ENCODE measurements at places on chromosomes 11 and 22. TPM values are rescaled to one million over a fixed set of nuclear protein-coding genes. Genes with fewer than 3 reads are reported as not detected.
A peak's percentile ranks its signal among the peaks of the same experiment; 100 is the strongest.

The MRPL49 gene
- total RNA-seq = 22.8 TPM

The ZBTB16 gene
- 30.1 TPM for total RNA-seq

The RIN1 gene
- 26.4 TPM for total RNA-seq

The KRTAP5-1 gene
- not detected for total RNA-seq

The MACROD1 gene
- total RNA-seq = 41.2 TPM

The POU2AF1 gene
- 43.2 TPM for total RNA-seq

The OR10D3 gene
- not detected for total RNA-seq

- DNase-seq = no peak
These were observed 124.6 kb downstream of the PHF21B start for GRCh38 chr22:44884968-44885805.

DNA sequence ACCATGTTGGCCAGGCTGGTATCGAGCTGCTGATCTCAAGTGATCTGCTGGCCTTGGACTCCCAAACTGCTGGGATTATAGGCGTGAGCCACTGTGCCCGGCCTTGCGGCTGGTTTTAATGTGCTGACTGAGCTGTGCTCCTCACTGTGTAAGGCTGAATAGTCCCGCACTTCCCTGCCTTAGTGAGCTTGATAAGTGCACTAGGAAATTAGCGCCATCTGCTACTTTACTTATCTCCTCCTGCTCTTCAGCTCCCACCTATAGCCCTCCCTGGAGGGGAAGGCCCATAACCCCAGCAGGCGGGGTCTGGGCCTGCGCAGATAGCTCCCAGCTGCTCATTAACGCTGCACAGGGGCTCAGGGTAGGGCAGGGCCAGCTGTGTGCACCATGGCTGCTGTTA lies 49.4 kb downstream of the CLMP start:
- no peak for DNase-seq

- DNase-seq = no peak
These were observed 20.8 kb downstream of the CARS1 start for GRCh38 chr11:3036419-3036818.

GRCh38 chr11:2085251-2086066 lies 53.7 kb downstream of the IGF2 start:
- DNase-seq = peak; percentile 11

GRCh38 chr11:58939277-58939676 lies at the start of gene GLYATL1:
Gene GLYATL1, plus strand, starts transcription at chr11:58939488. Its CDS starts 7,600 bp downstream, at chr11:58947088.
- DNase-seq = no peak

DNA sequence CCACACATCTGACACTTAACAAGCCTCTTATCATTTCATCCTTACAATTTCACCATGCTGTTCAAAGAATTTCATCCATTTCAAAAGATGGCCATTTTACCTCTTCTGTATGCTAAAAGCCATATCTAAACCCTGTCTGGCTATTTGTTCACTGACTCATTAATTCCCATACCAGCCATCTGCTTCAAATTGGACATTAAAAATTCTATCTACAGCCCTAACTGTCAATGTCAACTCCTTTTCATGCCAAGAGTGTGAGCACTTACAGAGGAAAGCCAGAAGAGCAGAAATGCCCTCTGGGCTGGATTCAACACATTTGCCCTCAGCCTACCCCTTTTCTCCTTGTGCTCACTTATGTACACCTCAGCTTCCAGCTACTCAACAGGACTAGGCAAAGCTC lies 59.2 kb downstream of the SYTL2 start:
- DNase-seq = no peak

- no peak for DNase-seq
These were observed 56.1 kb upstream of the NECTIN1 start for GRCh38 chr11:119785131-119785530.

GRCh38 chr11:67395555-67396258 lies 3.9 kb downstream of the RAD9A start:
- no peak for DNase-seq

DNA sequence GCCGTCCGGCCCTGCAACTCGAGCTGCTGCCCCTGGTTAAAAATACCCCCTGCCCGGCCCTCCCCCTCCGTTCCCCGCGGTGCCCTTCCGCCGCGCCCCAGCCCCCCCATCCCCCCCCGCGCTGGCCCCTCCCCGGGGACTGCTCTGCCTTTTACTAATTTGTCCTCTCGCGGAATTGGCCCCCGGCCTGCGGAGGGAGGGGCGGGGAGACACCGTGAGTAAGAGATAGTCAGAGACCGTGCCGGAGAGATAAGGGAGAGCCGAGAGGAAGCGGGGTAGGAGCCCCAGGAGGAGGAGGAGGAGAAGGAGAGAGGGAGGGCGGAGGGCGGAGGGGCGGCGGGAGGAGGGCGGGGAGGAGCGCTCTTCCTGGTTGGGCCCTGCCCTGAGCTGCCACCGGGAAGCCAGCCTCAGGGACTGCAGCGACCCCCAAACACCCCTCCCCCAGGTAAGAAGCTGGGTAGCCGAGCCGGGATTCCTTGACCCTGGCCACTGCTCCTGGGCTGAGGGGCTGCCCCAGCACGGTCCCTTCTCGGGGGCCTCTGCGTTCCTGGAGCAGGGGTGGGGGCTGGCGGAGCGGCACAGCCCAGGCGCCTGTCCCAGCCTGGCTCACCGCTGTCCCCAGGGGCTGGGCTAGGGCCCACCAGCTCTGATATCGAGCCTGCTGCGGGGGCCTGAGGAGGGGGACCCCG lies at the start of gene CAPN1:
TSS of gene CAPN1 (plus strand) at position 360 of the 689 bp plus-strand sequence. CDS start 774 bp downstream, outside the sequence.
- peak; percentile 86 for DNase-seq

DNA sequence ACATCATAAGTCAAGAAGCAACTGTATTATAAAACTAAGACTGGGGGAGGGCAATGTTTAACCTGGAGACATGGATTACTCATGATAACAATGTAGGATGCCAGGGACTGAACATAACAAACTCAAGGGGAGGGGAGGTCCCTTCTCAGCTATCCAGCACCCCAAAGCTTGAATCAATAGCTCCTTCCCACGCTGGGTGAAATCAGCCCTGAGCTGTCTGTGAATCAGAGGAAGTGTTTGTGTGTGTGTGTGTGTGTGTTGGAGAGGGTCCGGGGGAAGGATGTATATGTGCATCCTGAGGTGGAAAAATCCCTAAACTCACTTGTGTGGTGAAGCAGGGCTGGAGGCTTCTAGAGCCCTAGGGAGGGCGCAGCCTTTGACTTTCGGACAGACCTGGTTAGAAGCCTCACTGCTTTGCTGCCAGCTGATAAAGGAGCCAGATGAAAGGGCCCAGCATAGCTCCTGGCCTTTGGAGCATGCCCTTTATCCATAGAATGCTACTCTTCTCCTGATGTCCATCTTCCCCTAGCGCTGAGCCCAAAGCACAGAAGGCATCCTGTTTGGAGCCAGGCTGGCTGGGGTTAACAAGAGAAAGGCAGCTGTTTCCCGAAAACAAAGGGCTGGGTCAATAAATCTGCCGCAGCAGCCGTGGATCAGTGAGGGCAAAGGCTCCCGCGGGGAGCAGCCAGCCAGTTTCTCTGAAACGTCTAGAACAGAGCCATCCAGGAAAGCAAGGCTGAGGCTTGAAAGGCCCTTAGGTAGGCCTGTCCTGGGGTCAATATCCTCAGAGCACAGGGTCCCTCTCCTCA lies 35.8 kb downstream of the TNKS1BP1 start:
- peak; percentile 45 for DNase-seq

DNA sequence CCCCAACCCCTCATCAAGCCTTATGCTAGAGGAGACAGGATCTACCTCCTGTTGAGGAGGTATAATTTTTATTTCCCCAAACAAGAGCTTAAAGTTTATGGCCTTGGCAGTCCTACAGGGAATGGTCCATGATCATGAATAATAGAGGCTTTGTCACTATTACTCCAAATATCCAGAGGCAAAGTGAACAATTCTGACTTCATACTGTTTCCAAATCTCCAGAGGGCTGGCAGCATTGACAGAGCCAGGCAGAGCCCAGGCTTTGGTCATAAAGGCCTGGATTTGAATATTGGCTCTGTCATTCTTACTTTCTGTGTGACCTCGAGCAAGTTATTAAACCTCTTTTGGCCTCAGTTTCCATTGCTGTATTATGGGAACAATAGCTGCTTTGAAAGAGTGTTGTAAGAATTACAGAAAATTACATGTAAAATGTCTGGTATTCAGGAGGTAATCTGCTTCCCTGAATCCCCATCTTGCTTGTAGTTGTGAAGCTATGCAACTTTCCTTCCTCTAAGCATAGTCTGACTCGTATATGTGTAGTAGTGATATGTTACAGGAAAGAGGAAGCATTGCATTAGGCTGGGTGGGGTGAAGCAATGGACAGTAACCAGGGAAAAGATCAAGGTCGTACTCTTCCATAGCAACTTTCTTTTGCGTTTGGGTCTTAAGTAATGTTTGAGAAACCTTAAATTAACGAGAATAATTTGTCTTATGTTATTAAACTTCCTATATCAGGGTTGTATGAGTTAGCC lies 88.8 kb downstream of the CD44 start:
- DNase-seq = peak; percentile 22

DNA sequence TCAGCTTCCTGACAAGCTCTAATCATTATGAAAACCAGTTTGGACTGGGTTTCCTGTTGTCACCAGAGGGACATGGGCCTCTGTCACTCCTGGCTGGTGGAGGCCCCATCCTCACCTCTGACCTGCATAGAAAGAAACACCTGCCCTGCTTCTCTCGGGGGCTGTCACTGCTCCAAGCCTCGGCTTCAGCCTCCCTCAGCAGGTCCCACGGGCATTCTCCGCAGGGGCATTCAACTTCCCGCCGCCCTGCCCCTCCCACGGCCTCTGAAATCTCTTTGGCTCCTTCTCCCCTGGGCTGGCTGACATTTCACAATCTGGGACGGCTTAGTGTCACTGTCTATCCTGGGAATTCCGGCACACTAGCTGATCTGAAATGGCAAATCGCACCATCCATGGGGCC lies 257.9 kb downstream of the CTTN start:
- DNase-seq = no peak

DNA sequence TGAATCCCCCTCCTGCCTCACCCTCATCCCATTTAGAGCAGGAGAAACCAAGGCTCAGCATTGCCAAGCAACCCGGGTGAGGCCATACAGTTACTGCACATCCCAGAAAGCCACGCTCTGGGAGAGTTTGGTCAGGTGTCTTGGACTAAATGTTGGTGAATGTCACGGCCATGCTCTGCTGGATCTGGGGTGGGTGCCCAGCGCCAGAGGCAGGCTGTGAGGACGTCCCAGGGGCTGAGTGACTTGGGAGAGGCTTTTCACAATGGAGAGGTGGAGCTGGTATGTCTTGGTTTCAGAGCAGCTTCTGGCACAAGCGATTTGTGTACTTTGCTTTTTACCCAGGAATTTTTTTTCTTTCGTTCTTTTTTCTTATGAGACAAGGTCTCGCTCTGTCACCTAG lies 6.6 kb downstream of the SERHL2 start:
- no peak for DNase-seq

DNA sequence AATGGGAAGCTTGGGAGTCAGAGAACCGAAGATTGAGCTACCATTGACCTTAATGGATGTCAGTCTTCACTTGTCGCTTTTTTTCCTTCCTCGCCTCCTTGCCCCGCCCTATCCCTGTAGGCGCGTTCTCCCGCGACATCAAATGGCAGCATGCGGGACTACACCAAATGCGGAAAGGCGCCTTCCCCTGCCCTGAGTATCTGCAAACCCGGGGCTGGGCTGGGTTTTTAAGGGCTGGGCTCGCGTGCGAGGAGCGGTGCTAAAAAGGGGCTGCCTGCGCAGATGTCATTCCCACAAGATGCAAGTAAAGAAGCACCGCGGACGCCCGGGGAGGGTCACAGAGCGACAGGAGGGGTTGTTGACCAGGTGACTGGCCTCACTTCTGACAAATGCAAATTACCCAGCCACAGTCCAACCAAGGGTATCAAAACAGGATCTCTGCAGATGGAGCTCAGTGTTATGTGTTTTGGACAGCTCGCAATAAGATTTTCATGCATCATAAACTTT lies 4.7 kb upstream of the FAM111B start:
- peak; percentile 65 for DNase-seq

DNA sequence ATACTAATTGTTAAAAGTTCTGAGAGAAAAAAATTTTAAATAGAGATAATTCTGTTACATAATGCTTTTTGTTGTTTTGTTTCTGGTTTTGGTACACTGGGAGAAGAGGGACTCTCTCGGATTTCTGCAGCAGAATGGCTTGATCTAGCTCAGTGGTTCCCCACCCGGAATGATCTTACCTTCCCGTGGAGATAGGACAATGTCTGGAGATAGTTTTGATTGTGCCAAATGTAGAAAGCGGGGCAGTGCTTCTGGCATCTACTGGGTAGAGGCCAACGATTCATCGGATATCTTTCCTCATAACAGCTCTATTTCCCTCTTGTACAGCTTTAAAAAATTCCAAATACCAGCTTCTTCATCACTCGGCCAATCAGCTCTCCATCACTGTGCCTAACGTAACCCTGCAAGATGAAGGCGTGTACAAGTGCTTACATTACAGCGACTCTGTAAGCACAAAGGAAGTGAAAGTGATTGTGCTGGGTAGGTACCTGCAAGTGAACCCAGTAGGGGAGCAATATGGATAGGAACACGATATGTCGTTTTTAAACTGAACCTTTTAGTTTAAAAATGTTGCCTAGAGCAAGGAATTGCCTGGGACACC lies 13.2 kb downstream of the CRTAM start:
- DNase-seq = no peak

DNA sequence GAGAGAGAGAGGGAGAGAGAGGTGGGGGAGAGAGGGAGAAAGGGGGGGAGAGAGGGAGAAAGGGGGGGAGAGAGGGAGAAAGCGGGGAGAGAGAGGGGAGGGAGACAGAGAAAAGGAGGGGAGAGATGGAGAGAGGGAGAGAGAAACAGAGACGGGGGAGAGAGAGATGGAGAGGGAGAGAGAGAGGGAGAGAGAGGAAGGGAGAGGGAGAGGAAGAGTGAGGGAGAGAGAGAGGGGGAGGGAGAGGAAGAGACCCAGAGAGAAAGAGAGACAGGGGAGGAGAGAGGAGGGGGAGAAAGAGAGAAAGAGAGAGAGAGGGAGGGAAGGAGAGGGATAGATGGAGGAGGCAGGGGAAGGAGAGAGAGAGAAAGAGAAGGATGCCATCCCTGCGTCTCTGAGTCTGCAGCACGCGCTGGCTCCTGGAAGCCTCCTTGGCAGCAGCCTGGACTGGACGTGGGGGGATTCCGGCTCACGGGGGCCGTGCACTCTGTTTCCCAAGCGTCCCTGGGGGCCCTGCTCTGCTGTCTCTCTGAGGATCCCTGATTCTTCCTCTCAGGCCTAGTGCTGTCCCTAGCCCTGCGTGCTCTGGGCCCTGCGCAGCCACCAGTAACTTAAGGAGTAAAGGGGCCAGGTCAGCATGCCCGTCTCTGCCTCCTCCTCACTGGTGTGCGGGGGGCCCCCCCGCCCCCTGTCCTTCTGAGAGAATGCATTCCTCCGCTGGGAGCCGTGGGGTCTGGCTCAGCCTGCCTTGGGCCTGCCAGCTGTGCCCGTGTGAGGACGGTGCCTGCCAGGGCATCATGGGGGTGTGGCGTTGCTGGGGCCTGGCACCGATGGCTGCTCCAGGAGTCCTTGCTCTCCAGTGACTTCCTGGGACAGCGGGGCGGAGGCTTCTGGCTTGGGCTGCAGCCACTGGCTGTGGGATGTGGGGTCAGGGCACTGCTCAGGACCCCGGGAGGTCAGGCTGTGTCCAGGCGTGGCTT lies 429.5 kb downstream of the TBC1D22A start:
- DNase-seq = no peak
